ENCODE measurements at places on chromosomes 16 and 17.

DNA sequence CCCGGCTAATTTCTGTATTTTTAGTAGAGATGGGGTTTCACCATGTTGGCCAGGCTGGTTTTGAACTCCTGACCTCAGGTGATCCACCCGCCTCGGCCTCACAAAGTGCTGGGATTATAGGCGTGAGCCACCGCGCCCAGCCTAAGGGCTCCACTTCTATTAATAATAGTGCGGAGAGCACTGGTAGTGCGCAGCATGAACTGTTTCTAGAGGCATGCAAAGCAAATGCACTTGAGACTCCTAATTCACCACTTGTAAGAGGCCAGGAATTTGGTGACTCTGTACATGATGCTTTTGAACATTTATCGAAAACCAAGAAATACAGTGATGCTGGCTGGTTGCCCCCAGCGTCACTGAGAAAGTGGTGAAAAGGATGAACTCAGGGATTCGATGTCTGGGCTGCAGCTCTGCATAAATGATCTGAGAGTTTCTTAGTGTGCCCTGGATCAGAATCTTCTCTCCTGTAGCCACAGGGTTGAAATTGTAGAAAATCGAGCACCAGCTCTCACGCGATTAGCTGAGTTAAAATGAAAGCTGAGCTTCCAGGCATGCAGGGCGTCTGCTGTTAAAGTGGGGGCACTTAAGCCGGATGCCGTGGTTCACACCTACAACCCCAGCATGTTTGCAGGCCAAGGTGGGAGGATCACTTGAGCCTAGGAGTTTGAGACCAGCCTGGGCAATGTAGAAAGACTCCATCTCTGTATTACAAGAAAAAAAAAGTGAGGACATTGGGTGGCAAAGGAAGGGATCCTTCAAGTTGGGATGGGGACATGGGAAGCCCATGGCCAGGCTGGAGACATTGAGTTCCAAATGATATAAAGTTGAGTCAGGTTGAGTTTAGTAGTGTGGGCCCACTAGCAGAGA, 4.8 kb downstream of the RNF213 start:
- no peak for DNase-seq

GRCh38 chr16:13083681-13084080, 182.3 kb downstream of the SHISA9 start:
- no peak for DNase-seq

DNA sequence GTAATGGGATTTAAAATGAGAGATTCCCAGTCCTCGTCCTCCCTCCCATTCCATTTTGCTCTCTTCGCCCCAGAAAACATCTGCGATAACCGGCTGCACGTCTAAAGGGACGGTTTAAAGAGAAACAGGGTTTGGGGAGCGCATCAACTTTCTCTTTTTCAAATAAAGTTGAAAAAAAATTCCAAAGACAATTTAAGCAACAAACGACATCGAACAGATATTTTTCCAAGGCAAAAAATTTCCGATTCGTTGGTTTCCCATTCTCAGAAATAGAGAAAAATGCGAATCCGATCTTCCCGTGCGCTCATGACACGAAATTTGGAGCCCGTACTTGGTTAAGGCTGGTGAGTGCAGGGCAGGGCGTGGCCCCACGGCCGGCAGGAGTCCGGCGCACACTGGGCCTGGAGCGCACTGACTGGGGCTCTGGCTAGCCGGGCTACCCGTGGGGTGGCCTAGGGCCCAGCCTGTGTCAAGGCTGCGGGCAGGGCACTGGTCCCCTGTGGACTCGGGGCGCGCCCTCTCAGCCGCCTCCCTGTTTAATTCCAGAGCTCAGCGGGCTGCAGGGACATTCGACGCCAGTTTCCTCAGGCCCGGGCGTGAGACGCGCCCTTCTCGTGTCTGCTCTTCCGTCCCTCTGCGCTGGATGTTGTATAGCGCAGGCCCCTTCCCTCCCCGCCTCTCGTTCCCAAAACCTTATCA, 17.9 kb upstream of the ZFHX3 start:
- DNase-seq: peak; percentile 65

DNA sequence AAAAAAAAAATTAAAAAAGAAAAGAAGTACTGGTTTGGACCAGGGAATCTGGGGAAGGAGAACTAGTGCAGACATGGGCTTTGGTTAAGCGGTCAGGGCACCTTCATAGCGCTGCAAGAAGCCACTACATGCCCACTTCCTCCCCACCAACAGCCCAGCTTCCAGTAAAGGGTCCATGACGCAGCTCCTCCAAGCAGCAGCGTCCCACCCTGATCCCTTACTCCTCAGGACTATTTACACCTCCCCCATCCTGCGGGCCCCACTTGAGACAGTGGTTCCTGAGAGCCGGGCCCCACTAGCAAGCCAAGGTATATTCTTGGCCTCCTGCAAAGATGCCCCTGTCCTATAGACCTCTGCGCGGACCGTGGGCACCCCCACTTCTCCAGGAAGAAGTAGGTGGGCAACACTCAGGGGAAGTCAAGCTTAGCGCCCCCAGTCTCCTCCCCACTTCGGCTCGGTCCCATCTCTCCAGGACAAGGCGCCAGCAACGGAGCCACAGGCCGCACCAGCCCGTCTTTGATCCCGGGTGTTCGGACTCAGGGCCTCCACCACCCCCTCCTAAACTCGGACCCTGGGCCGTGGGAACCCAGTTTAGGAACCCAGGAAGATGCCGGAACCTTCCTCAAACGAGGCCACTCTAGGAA, 913 bp upstream of the PRR14 start:
- no peak for DNase-seq

DNA sequence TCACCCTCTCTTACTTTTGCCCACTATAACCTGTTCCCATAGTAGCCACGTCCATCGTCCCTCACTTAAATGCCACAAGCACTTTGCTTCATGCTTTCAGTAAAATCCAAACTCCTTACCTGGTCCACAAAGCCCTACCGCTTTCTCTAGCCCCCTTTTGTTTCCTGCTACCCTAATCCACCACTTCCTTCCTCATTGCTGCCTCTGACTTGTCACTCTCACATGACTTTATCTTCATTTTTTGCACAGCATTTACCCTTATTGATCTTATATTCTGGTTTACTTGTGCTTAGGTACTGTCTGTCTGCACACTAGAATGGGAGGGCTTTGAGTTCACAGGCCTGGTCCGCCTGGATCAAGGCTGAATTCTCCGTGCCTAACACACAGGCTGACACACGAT, 340.0 kb downstream of the XYLT1 start:
- no peak for DNase-seq

DNA sequence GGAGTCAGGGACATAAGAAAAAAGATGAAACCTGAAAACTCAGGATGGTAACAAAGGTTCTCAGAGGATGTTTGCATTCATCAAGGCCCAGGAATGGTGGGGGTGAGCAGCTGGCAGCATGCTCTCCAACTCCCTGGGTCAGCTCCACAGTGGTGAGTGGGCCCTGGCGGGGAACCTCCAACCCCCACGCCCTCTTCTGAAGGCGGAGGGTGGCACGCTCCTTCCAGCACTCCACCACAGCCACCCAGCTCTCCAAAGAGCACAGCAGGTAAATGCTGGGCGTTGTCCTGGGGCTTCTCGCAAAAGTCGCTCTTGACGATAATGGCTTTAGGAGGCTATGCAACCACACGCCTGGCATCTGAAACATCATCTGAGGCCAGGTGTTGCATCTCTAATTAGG, 173.8 kb downstream of the C16orf78 start:
- no peak for DNase-seq

DNA sequence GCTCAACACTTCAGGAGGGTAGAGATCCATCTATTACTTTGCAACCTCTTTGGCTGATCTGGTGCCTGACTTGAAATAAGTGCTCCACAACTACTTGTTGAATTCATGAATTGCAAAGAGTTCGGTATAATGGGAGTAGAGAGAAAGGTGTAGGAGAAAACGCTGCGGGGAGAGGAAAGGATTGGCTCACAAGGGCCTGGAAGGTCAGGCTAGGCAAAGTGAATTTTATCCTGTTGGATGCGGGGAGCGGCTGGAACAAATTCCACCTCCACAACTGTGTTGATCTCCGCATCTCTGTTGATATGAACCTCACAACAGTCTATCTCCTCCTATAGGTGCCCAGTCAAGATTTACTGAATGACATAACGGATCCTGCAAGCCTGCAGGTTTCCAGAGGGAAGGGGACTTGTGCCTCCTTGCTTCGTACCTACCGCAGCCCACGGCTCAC, 684 bp downstream of the SLX4 start:
- DNase-seq: no peak

GRCh38 chr17:29212681-29213121, 32.5 kb upstream of the MYO18A start:
- DNase-seq: no peak

DNA sequence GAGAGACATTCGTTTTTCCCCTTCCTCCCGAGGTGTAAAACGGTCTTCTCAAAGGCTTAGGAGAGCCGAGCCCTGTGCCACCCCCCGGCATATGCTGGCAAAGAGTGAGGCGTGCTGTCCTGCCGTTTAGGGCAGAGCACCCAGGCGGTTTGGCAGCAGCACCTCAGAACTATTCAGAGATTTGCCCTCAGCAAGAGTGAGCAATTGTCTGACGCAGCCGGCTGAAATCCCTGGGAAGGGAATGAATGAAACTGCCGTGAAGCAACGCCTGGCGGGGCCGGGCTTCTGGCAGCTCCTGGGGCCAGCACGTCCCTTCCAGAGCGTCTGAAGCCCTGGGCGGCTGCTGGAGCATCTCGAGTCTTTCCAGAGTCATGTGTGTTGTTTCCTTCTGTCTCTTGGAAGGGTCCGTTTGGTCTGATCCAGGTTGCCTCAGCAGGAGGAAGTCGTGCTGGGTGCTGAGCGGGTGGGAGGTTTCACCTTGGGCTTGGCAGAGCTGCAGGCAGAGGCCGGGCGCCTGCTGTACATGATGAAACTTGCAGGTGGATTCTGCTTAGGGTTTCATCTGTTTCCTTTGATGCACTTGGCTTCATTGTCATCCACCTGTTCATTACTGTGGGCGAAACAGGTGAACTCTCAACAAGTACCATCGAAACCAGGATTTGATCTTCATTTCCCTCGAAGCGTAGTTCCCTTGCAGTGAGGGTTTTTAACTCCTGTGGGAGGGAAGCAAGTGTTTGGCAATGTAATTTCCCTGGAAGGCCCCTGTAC, 35.4 kb downstream of the TBCD start:
- DNase-seq: no peak

- no peak for DNase-seq
Measured at GRCh38 chr17:39660397-39661385, 4.5 kb upstream of the TCAP start.

- no peak for DNase-seq
Measured at GRCh38 chr17:80759377-80759673, 214.7 kb downstream of the RPTOR start.

GRCh38 chr17:5472511-5472910, 3.7 kb upstream of the DHX33 start:
- no peak for DNase-seq

DNA sequence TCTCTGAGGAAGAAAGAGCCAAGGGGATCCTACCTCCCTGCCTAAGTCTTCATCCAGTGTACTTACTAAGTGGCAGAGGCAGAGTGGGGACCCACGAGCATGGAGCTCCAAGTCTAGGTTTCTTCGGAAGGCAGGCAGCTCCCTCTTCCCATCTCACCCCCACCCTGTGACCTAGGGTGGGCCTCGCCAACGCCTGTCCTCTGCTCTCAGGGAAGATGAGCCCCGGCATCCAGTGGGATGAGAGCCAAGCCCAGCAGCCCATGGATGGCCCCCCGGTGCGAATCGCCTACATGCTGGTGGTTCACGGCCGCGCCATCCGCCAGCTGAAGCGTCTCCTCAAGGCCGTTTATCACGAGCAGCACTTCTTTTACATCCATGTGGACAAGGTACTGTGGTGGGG, 8.3 kb downstream of the XYLT2 start:
- no peak for DNase-seq

GRCh38 chr17:10048629-10049350, 143.7 kb upstream of the RCVRN start:
- DNase-seq: no peak

GRCh38 chr17:82598256-82599119, 49.8 kb downstream of the WDR45B start:
- no peak for DNase-seq

DNA sequence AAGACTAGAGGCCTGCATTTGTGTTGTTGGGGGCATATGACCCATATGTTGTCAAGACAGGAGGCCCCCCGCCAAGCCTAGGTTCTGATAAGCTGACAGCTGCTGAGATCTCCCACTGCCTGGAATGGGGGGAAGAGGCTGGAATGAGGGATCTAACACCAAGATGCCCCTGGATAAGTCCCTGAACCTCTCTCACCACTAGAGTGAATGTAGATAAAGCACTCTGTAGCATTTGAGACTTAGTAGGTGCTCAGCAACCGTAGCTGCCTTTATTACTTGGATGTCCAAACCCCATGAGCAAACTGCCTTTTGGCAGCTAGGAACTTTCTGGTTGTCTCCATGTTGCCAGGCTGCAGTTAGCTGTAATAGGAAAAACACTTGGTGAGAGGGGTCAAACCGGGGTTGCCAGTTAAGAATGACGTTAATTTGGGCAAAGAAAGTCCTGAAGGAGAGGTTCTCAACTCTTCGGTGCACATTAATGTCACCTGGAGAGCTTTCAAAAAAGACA, 4.4 kb upstream of the RASL10B start:
- no peak for DNase-seq

All from ecto neural progenitor cell (in vitro differentiated cells).